T follicular helper cell (primary cell): ENCODE measurements at places on chromosomes 1 and 21.

GRCh38 chr21:34881421-34881820 is 167.7 kb downstream of the RUNX1 start:
- no peak for DNase-seq

- no peak for DNase-seq
These were observed 5.0 kb downstream of the GAS5 start for GRCh38 chr1:173862769-173863223.

GRCh38 chr1:183417772-183418491 is at the start of gene NMNAT2:
Gene NMNAT2, minus strand, starts transcription at chr1:183418380. Its CDS starts 113 bp downstream, at chr1:183418267.
- DNase-seq: no peak

DNA sequence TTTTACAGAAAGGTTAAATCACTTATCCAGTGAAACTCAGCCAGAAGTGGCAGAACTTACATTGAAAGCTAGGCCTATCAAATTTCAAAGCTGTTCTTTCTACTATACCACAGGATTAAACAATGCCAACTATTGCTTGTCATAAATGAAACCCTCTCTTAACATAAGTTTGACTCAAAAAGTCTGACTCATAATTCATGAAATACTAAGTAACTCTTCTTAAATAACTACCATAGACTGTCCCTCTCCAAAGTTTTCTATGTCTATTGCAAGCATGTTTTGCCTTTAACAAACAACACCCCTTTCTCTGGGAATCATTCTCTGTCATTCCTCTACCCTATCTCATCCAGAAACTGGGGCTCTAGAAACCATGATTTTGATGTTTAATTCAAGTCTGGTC is 109.5 kb upstream of the UBE2U start:
- DNase-seq: no peak

GRCh38 chr1:3020263-3020909 is 881 bp upstream of the ACTRT2 start:
- DNase-seq: no peak

GRCh38 chr1:147109762-147110161 is 62.5 kb downstream of the PRKAB2 start:
- no peak for DNase-seq

DNA sequence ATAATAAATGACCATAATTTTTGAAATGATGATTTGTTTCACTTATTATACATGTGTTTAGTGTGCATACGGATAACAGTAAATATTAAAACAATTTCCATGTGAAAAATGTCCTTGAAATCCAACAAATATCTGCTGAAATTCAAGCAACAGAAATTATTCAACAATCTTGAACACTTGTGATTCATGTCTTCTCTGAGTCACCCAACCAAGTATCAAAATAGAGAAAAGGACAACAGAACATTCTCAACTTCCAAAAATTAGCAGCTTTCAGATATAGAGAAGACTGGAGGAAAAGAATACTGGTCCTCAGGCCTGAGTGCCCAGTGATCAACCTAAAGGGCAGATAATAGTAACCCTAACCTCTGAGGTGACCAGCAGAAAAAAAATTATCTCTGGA is 90.8 kb downstream of the VAV3 start:
- no peak for DNase-seq

DNA sequence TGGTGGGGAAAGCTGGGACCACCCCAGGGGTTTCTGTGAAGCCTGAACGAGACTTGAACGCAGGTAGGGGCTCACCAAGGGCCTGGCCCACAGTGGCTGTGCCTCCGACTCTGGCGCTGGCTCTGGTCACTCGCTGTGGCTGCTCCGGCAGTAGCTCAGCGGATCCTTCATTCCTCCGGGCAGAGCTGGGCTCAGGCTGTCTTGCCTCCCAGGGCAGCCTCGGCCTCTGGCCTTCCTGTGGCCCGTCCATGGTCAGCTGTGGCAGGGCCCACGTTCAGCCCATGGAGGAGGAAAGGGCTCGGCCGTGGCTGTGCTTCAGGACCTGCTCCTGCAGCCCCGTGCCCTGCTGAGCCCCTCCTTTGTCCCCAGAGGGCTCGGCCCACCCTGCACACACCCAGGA is 162.9 kb upstream of the C1orf174 start:
- no peak for DNase-seq
